ENCODE measurements at places on chromosomes 16 and 17.

DNA sequence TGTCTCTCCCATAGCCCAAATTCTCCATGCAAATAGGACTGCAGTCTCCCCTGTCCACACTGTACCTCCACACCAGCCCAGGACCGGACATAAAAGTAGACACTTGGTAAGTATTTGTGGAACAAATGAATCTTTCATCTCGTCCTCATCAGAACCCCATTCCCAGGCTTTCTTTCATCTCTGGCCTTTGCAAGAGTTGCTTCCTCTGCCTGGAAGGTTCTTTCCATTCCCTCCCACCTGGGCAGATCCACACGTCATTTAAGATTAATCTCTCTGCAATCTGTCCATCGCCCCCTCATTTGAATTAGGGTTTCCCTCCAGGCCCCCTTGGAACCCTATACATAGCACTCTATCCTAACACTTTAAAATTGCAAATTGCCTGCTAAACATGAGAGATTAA lies 3.9 kb upstream of the NXPH3 start:
- no peak for DNase-seq

DNA sequence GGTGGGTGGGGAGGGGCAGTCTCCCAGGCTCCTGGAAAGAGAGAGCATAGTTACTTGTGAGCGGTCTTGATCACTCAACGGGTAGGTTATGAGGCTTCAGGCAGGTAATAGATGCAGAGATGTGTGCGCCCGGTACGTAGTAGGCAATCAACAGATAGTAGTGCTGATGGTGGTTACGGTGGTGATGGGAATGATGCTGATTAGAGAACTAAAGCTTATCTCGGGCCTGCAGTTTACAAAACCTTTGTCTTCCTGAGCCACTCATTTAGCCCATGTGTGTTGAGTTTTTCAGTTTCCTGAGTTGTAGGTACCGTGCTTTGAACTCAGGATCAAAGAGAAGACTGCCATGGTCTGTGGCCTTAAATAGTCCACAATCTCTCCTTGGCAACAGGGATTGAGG lies 401.0 kb downstream of the SNX29 start:
- DNase-seq, result no peak

DNA sequence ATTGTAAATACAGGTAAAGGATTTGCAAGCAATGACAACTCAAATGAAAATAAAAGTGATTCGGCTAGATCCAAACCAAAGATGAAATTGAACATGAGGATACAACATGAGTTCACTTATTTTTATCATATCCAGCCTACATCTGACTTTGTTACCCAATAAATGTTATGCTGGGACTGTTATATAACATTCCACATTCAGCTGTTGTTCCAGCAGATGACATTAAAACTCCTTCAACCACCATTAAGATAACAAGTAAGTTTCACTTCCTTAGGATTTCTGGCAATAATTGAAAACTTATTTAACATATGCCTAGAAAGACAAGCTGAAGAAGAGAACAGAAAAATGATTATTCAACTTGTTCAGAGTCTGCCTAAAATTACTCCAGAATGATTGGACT lies 729.4 kb downstream of the CDH11 start:
- no peak for DNase-seq

- peak; percentile 10 for DNase-seq
Observed at GRCh38 chr17:58520843-58521430, 6.5 kb upstream of the MTMR4 start.

DNA sequence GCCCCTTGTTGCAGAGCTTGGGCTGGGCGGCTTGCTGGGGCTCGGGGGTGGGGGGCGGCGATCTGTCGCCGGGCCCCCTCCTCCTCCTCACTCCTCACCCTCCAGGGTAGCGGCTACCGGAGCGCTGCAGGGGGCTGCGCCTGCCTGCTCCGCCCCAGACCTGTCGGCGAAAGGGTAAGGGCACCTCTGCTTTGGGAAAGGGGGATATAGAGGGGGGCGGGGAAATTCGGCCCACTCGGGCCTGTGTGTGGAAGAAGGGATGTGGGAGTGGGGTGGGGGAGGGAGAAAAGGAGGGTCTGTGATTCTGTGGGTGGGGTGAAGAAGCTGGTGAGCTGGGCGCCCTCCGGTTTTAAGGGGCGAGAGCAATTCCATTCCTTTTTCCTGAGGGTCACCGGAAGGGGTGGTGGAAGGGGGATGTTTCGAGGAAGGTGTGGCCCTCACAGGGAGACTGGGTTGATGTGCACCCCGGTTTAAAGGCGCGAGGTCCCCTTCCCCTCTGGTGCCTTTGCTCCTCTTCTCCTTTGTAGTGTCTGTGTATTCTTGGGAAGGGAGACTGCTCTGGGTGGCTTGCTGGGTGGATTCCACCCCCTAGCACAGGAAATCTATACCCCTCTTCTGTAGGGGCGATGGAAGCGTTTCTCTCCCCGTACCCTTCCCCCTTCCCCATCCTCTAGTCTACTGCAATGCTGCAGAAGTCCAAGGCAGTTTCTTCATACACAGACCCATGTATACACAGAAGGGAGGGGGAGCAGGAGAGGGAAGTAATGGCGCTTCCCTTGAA lies 878 bp downstream of the TAOK1 start:
- peak; percentile 30 for DNase-seq

GRCh38 chr16:68893710-68894705 lies 50.7 kb downstream of the TANGO6 start:
- peak; percentile 54 for DNase-seq

- DNase-seq, result no peak
Observed at GRCh38 chr17:69187294-69187693, 41.3 kb downstream of the ABCA10 start.

DNA sequence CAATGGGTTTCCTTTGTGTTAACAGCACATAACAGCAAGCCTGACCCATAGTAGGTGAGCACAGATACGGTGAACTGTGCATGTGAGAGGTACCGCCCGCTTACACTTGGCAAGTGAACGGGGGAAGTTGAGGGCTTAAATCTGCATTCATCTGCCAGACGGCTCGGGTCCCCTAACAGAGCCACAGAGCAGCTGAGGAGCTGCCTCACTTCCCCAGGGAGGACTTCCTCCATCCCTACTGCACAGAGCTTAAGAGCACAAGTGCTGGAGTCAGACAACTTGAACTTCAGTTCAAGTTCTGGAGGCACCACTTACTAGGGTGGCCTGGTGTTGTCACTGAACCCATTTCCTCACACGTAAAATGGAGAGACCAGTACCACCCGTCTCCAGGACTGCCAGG lies 13.4 kb downstream of the RAB5C start:
- no peak for DNase-seq

DNA sequence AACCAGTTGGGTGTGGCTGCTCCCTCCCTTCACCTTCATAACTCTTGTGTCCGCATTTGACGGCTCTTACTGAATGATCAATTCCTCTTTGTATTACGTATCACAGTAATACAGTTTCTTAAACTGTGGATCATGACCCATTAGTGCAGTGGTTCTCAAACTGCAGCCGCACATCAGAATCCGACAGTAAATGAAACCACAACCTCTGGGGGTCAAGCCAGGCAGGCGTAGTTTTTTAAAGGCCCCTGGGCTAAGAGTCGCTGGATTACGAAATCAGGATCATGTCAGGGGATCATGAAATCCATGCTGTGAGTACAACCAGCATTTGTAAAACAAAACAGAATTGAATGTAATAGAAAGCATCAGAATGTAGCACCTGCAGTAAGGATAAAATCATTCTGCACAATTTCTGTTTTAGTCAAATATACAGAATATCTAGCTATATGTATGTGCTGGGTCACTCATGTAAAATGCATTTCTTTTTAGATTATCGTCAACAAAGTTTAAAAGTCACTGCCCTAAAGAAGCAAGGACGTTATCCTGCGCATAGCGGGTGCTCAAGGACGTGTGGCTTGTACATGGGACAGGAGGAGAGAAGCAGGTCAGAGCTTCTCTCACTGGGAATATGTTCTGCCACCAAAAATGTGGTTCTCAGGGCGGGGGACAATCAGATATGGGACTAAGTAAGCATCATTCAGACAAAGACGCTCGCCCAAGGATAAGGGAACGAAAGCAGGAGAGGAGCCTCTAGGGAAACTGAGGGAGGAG lies 113.1 kb downstream of the ZFHX3 start:
- DNase-seq, result no peak

DNA sequence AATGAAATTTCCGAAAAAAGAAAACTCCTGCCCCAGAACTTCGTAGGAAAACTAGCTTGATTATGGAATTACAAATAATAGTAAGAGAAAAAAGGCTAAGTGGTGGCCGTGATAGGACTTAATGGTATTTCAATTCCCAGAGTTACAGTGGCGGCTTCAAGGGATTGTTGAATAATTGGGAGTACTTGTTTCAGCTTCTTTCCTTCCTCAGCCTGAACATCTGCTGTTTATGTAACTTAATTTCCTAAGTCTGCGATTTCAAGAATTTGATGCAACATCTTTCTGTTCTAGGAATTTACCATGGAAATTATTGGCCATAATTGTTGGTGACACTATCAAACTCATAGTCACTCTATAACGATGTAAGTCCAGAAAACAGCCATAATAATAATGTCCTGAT lies 684 bp upstream of the APPBP2 start:
- peak; percentile 6 for DNase-seq

- DNase-seq, result peak; percentile 70
Observed at GRCh38 chr17:60102632-60103096, 23.9 kb upstream of the HEATR6 start.

DNA sequence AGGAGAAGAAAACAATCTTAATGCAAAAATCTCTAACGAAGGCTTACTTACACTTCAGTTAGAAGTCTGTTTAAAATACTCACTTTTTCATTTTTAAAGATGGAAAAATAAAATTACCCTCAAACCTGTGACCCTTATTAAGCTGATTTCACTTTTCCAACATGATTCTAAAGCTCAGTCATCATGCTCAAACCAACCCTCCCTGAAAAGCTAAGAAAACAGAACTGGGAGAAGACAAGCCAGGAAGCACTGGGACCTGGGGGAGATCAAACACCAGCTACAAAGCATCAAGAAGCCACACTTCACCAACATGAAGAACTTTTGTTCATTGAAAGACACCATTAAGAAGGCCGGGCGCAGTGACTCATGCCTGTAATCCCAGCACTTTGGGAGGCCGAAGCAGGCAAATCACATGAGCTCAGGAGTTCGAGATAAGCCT lies 88.8 kb downstream of the LITAF start:
- DNase-seq, result peak; percentile 66

GRCh38 chr17:35127751-35128514 lies 6.5 kb downstream of the FNDC8 start:
- DNase-seq, result no peak

- no peak for DNase-seq
Observed at GRCh38 chr17:81734405-81735263, 22.6 kb downstream of the SLC25A10 start.

GRCh38 chr16:19005561-19006445 lies 22.1 kb downstream of the TMC7 start:
- DNase-seq, result peak; percentile 98

DNA sequence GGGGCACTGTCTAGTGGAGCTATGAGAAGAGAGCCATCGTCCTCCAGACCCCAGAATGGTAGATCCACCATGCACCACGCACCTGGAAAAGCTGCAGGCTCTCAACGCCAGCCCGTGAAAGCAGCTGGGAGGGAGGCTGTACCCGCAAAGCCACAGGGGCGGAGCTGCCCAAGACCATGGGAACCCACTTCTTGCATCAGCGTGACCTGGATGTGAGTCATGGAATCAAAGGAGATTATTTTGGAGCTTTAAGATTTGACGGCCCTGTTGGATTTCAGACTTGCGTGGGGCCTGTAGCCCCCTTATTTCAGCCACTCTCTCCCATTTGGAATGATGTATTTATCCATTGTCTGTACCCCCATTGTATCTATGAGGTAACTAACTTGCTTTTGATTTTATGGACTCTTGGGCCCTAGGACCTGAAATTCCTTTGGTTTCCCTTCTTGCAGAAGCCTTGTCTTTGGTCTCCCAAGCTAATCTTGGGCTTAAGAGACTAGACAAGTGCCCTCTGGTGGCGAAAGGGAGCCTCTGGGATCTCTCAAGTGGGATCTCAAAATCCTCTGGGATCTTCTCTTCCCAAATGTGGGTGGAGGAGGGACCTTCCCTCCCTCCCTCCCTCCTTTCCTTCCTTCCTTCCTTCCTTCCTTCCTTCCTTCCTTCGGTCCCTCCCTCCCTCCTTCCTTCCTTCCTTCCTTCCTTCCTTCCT lies 58.2 kb upstream of the HAPSTR1 start:
- peak; percentile 77 for DNase-seq

DNA sequence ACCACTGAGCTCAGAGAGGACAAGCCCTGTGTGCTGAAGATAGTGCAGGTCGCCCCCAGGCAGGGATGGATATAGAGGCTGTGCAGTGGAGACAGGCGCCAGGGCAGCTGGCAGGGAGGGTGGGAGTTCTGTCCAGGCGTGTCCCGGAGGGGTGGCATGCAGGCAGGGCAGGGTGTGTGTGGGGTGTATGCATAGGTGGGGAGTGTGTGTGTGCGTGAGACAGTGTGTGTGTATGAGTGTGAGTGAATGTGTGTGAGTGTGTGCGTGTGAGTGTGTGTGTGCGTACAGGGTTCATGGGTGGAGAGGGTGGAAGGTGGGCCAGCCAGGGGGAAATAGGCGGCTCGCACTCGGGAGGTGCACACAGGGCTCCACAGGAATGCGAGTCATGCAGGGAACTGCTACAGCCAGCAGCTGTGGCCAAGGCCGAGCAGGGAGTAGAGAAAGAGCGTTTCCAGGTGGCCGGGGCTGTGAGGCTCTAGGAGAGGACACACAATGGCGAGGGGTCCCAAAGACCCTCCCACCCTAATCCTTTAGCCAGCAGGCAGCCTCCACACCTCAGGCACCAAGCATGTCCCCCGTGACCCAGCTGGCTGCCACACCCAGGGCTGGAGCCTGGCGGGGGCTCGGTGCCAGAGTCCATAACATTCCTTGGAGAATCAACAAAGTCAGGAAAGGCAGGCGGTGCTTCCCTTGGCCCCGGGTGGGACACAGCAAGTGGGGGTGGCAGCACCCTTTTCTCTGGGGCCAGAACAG lies 4.6 kb downstream of the PLCD3 start:
- DNase-seq, result peak; percentile 62

GRCh38 chr16:31712064-31712540 lies 161.5 kb upstream of the ZNF267 start:
- no peak for DNase-seq

- DNase-seq, result no peak
Observed at GRCh38 chr17:50375858-50376538, 3.0 kb downstream of the EME1 start.

GRCh38 chr17:28706471-28707338 lies 5.0 kb downstream of the PROCA1 start:
- no peak for DNase-seq

GRCh38 chr16:56995136-56995805 lies 5.9 kb downstream of the NLRC5 start:
- no peak for DNase-seq

DNA sequence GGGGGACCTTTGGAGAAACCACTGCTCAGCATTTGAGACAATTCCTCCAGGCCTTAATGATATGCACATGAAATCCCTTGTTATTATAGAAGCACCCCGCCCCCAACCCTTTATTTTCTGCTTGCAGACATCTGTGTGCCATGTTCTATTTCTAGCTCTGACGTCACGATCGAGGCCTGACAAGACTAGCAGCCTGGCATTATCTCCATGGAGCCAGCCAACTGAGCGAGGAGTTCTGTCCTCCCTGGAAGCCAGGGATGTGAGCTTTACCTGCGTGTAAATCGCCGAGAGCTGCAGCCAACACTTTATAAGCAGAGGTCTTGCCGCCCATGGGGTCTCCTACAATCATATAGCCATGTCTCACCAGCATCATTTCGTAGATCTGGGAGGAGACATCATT lies 116.9 kb downstream of the DNAH3 start:
- no peak for DNase-seq

GRCh38 chr17:61616783-61617182 lies 25.8 kb upstream of the NACA2 start:
- DNase-seq, result no peak
